ENCODE measurements at places on chromosomes 5 and 9. TPM values are rescaled to one million over a fixed set of nuclear protein-coding genes. Genes with fewer than 3 reads are reported as not detected.

PCA3 gene
- 0.12 TPM for total RNA-seq

NR5A1 gene
- total RNA-seq = 0.12 TPM

FREM1 gene
- total RNA-seq = 172 TPM

OR1J2 gene
- total RNA-seq = not detected

ATP10B gene
- 0.47 TPM for total RNA-seq

LCN9 gene
- total RNA-seq = not detected

EIF4EBP3 gene
- total RNA-seq = 6.0 TPM

ACOT12 gene
- total RNA-seq = 1.3 TPM

MYMK gene
- 2.8 TPM for total RNA-seq

SLC1A1 gene
- total RNA-seq = 12.2 TPM

SMIM33 gene
- not detected for total RNA-seq

FNBP1 gene
- total RNA-seq = 54.0 TPM

CWC27 gene
- 15.6 TPM for total RNA-seq

RNF183 gene
- total RNA-seq = 3.1 TPM

NR6A1 gene
- 1.2 TPM for total RNA-seq

TBC1D13 gene
- total RNA-seq = 18.7 TPM

FAM240B gene
- total RNA-seq = not detected

PAEP gene
- not detected for total RNA-seq

IFNB1 gene
- total RNA-seq = not detected

SLC4A9 gene
- 21.8 TPM for total RNA-seq

NUTM2F gene
- not detected for total RNA-seq

PFN3 gene
- not detected for total RNA-seq

OBP2B gene
- total RNA-seq = not detected

RGMB gene
- total RNA-seq = 26.4 TPM

HEMGN gene
- total RNA-seq = 12.8 TPM

TLE4 gene
- 77.3 TPM for total RNA-seq

ECM2 gene
- total RNA-seq = 28.6 TPM

ZNG1C gene
- total RNA-seq = 25.2 TPM

TAF11L5 gene
- not detected for total RNA-seq

FAM13B gene
- total RNA-seq = 43.4 TPM

BAAT gene
- 0.06 TPM for total RNA-seq

IL3 gene
- total RNA-seq = not detected

OLFML2A gene
- total RNA-seq = 33.7 TPM

RFK gene
- 17.6 TPM for total RNA-seq

SLIT3 gene
- 40.6 TPM for total RNA-seq

FOXD4L5 gene
- 0.06 TPM for total RNA-seq

TPPP gene
- total RNA-seq = 6.4 TPM

PCDHA4 gene
- total RNA-seq = 1.8 TPM

NOXA1 gene
- total RNA-seq = 5.3 TPM

PCDHA12 gene
- 0.35 TPM for total RNA-seq

SV2C gene
- total RNA-seq = 0.18 TPM

VCAN gene
- 284 TPM for total RNA-seq

Measured in metanephros (tissue), 2 donors.